ENCODE measurements at places on chromosomes 4 and X.
A peak's percentile ranks its signal among the peaks of the same experiment; 100 is the strongest.

DNA sequence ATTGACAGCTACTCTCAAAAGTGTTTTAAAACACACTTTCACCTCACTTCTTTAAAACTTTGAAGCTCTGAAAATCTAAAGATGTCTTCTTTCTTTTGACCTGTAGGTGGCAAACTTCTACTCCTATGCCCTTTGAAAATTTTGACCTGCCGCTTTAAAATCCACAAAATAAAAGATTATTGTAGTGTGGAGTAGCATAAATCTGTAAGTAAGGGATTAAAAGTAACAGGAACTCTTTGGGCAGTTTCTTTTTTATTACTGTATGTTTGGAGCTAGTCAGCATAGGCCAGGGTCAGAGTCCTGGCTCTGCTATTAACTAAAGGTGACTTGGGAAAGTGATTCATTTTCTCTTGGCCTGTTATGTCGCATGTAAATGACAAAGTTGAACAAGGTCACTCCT, 25.5 kb downstream of the BBS12 start:
- no peak for DNase-seq

DNA sequence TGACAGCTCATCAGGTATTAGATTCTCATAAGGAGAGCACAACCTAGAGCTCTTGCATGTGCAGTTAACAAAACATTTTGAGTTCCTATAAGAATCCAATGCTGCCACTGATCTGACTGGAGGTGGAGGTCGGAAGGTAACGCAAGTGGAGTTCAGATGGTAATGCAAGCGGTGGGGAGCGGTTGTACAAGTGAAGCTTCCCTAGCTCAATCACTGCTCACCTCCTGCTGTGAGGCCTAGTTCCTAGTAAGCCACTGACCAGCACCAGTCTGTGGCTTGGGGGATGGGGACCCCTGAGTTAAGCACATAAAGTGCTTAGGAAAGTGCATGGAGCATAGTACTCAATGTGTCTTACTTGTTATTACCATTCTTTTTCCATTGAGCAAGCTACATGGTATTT, 983.2 kb upstream of the IGFBP7 start:
- no peak for DNase-seq

- no peak for DNase-seq
Observed at GRCh38 chrX:42149765-42150164, 226.4 kb upstream of the CASK start.

DNA sequence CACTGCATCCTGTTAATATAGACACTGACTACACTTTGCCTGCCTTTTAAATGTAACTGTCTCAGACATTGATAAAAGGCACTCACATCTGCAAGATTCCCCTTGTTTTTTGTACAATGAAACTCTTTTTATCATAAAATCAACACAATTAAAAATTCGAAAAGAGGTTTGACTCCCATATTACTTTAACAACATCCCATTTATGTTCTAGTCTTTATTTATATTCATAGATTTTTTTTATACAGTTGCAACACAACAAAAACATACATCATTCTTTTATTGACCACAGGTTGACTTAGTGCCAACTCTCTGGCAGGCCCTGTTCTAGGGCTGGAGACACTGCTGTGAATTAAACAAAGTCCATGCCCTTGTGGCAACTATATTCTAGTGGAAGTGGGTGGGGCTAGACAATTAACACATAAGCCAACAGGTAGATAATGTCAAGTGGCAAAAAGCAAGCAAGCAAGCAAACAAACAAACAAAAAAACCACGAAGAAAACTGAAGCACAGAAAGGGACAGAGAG, 36.8 kb downstream of the ANK2 start:
- no peak for DNase-seq

GRCh38 chr4:102778720-102779119, 18.0 kb upstream of the MANBA start:
- DNase-seq, result no peak

GRCh38 chrX:11261260-11261659, 32.0 kb upstream of the AMELX start:
- no peak for DNase-seq

- no peak for DNase-seq
Observed at GRCh38 chr4:118206627-118207026, 146.2 kb downstream of the PRSS12 start.

GRCh38 chr4:96012687-96013086, 172.8 kb downstream of the PDHA2 start:
- no peak for DNase-seq

GRCh38 chr4:143939528-143939927, 34.2 kb upstream of the GYPE start:
- no peak for DNase-seq

DNA sequence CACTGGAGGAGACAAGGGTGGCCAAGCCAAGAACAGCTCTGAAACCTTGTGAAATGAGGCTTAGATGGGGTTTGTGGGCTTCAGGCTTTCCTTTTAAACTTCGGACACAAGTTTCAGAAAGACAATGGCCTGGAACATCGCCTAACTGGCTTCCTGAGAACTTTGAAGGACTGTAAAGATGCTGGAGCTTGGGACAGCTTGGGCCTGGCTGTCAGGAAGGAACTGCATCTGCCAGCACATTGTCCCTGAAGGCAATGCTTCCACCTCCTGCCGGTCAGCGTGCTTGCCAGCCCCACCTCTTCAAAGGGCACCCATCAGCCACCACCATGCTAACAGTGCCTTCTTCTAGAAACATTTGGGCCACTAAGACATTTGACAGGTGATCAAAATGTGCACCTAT, 107.9 kb downstream of the DRD5 start:
- DNase-seq, result no peak

DNA sequence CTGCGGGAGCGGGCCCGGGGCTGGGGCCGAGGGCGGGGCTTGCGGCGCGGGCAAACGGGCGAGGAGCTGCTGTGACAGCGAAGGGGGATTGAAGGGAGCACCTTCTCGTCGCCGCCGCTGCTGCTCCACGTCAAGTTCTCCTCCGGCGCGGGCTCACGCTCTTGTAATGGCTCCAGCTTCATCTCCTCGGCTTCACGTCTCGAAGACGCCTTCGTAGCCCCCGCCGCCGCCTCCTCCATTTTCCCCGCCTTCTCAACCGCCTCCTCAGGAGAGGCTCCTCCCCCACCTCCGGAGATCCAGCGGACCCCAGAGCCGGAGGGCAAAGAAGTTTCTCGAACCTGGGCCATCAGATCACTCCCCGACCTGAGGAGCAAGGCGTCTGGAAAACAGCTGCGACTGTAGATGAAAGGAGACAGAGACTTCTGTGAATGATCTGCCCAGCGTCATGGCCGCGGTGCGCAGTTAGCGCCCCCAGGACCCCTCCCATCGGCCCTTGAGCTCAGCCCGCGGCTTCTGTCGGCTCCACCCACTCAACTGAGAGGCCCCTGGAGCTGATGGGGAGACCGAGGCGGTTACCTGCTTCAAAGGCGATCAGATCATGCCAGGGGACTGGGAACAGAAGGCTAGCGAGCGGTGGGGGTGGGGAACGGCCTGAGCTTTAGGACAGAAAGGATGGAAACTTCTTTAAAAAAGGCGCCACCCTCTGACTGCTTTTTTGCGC, 895 bp downstream of the USP51 start:
- DNase-seq, result peak; percentile 46

GRCh38 chrX:155148724-155149537, 67.3 kb upstream of the VBP1 start:
- no peak for DNase-seq

DNA sequence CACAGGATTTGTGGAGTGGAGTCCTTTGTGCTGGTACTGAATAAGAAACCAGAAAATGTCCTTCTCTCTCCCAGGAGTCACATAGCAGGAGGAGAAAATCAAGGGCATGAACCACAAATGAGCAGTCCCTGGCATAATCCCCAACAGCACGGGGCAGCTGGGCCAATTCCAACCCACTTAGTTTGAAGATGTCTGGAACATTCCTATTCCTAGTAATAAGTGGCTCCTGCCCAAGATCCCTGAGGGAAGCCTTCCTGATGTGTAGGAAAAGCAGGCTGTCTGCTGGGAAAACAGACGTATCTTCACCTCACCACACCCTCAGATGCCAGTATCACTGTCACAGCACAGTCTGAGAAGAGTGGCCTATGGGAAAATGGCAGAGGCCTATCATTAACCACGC, 182.8 kb upstream of the MAP3K15 start:
- DNase-seq, result no peak

- DNase-seq, result no peak
Observed at GRCh38 chr4:175035905-175036304, 117.7 kb downstream of the ADAM29 start.

DNA sequence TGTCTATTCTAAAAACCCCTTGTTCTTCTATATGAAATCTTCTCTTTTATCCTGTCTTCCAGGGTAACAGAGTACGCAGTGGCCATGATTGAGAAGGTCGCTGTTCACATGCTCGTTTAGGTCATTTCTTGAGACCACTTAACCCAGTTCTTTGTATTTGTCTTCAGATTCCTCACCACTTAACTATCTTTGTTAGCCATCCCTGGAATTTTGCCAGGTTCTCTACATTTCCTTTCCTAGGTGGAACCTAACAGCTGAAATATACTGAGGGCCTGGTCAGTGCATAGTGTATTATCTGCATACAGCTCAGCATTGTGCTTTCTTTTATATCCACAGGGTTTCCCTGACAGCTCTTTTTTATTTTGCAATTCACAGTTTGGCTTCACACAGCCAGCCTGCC, 148.9 kb upstream of the GALNT7 start:
- DNase-seq, result no peak

DNA sequence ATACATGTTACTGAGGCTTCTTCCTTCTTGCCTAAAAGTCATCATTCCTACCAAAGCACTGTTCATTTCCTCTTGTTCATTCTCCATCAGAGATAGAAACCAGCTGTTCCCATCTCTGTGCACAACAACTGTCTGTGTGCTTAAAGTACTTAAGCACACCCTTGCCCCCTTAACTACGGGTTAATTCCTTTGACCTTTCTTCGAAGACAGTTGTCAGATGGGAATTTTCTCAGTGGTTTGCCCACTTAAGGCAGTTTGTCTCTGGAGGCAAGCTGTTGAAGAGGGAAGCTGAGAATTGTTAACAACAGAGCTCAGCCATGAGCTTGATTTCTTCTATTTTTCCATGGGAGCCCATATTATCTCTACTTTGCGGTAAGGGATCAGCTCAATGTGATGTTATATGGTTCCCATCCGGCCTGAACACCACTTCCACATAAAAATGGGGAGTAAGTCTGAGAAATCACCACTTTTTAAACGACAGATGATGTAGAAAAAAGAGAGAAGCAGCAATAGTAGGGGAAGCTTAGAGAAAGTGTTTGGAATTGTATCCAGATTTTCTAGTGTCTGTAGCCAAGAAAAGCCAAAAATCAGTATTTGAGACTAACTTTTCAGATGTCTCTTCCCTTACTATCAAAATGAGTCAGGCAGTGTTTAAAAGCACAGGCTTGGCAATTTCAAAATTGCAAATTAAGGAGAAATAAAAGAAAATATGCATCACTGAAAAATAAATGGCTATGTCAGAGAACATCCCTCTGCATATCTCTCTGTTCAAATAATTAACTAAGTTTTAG, 194.4 kb downstream of the SLIT2 start:
- DNase-seq, result no peak

DNA sequence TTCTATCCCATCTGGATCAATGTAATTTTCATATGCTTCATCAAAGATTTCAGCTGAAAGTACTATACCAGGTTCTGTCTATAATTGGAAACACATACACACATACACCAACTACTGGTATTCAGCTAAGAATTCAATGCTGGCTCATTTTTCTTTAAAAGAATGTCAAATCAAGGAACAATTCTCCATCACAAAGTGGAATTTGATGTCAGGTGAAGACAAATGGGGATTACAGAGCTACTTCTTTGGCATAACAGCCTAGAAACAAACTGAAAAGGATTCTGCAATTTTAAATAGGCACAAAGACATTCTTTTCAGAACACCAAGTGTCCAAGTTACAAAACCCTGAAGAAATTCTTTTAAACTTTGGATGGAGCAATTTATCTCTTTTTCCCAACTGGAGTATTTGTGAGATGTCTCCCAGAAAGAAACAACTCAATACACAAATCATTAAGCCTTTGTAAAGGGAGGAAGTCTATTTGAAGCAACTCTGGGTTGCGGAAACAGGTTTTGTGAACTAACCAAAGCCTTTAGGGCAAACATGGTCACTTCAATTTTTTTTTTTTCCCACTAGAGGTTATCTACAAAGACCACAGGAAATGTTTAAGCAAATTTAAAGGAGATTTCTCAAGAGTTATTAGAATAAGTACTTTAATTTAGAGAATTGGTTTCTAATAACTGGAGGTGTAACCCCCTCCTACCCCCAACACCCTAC, 1.9 kb upstream of the FAM9C start:
- DNase-seq, result no peak

- DNase-seq, result no peak
Observed at GRCh38 chr4:109953556-109953955, 40.9 kb downstream of the EGF start.

DNA sequence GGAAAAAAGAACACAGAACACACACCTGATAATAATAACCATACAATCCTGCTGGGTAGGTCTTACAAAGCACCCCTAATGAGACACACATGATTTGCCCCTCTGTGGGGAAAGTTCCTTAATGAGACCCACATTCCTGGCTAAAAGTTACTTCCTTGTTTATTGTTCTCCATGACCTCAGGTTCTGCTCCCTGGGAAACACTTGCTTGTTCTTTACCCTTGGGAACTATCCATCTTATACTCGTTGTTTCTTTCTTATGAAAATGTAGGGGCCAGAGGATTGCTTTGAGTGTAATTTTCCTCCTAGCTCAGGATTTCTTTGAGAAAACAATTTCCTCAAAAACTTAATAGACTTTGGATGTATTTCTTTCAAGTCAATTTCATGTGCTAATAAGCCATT, 52.1 kb upstream of the PCDH10 start:
- DNase-seq, result no peak

DNA sequence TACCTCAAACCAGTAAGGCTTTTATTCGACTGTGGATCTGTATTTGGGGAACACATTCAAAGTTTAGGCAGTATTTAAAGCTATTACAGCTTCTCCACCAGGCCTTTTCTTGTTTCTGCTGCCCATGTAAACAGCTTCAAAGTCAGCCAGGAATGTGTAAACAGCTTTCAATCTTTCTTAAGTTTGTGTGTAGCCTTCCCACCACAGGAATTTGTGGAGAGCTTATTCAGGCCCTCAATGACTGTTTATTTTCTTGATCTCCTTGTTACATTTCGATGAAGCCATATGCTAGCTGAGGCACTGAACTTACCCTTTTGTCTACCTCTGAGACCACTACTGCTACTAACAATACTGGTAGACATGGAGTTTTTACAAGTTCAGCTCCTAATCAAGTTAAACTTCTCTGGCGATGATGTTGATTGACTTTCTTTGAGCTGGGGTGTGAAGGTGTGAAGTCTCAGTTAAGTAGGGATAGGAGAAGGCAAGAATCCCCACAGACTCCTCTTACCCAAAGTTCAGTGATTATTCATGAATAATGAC, 72.6 kb downstream of the NWD2 start:
- no peak for DNase-seq

GRCh38 chr4:169439244-169439643, 168.5 kb upstream of the SH3RF1 start:
- DNase-seq, result no peak

GRCh38 chr4:79682161-79682560, 274.1 kb upstream of the GK2 start:
- DNase-seq, result no peak

DNA sequence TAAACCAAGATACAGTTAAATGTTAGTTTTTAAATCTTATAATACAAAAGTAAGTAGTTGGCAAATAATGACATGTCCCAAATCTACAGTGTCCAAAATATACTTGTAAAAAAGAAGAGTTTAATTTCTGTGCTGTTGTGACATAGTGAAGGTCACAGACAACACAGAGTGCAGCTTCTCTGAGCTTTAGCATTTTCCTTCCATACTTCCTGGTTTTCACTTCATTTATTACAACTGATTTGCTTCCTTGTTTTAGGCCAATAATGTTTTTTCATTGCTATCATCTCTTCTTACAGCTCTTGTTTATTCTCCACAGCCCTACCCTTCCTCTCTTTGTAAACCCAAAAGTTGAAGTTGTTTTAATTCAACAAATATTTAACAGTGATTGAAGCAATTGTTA, 132.4 kb upstream of the TET2 start:
- no peak for DNase-seq

All from GDM1 (cell line).